ENCODE measurements at places on chromosomes 16 and 17.
A peak's percentile ranks its signal among the peaks of the same experiment; 100 is the strongest.

GRCh38 chr17:45147581-45148182 lies 593 bp upstream of the HEXIM1 start:
- peak; percentile 61 for DNase-seq

GRCh38 chr16:67115639-67116038 lies 5.9 kb downstream of the PHAF1 start:
- no peak for DNase-seq

GRCh38 chr17:42900460-42901331 lies at the start of gene G6PC1:
TSS of gene G6PC1 (plus strand) at chr17:42900799. CDS start at chr17:42900877, 78 bp downstream.
- no peak for DNase-seq

- no peak for DNase-seq
Measured at GRCh38 chr17:82287868-82288801, 14.6 kb upstream of the CSNK1D start.

- no peak for DNase-seq
Measured at GRCh38 chr17:82175951-82176350, 36.7 kb downstream of the CCDC57 start.
